Glomerular endothelial cell (primary cell): ENCODE measurements at places on chromosomes 5 and 9.

GRCh38 chr5:55232985-55233928, at the start of gene CCNO:
Gene CCNO (minus strand): TSS chr5:55233608. CDS start chr5:55233523, 85 bp downstream.
- no peak for DNase-seq

GRCh38 chr5:149578896-149579295, 2.4 kb upstream of the ARHGEF37 start:
- no peak for DNase-seq

- no peak for DNase-seq
Measured at GRCh38 chr5:146548781-146549449, 32.9 kb upstream of the GPR151 start.

DNA sequence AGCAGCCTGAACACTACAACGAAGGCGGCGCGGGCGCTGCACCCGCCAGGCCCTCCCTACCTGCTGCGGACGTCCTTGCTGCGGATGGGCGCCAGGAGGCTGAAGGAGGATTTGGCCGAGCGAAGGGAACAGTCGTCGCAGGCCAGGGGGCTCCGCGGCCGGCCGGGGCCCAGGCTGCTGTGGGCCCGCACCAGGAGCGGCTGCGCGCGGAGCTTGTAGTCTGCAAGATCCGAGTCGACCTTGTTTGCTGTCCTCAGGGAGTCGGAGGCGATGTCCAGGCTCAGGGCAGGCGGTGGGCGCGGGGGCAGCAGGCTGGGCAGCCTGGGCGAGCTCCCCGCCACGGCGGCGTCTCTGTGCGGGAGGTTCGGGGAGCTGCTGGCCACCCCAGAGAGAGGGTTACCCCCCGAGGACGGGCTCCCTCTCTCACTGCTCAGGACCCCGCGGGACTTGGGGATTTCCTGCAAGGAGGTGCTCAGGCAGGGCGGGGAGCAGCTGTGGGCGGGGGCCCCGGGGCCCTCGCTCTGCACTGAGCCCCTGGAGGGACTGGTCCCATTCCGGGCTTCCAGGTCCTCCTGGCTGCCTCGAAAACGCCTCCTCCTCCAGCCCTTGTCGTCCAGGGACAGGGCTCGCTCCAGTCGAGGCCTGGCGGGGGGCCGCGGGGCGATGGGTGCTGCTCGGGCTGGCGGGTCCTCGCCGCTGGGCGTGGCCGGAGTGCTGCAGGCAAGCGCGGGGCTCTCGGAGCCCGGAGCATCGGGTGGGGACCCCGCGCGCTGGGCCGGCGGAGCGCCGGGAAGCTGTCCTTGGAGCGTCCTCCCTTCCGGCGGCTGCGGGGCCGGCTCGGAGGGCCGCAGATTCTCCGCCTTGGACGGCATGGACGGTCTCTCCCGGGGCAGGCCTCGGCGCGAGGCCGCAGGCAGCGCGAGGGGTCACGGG, 831 bp downstream of the INPP5E start:
- no peak for DNase-seq

DNA sequence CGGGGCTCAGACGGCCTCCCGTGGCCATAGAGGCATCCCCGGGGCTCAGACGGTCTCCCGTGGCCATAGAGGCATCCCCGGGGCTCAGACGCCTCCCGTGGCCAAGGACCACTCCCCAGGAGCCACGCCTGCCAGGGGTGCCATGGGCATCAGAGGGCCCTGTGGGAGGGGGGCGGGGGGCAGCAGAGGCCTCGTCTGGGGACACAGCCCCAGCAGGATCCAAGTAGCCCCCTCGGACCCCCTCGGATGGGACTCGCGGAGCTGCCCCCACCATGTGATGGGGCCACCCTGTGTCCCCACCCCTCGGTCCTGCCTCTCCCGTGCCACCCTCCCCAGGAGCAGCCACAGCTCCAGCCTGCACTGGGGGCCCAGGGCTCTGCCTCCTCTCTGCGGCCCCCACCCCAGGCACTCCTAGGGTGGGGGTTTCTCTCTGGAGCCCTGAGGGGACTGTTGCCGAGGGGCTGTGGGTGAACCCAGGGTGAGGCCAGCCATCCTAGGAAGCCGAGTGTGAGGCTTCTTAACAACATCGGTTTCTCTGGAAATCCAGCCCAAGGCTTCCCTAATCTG, 2.5 kb downstream of the ENTPD8 start:
- no peak for DNase-seq

DNA sequence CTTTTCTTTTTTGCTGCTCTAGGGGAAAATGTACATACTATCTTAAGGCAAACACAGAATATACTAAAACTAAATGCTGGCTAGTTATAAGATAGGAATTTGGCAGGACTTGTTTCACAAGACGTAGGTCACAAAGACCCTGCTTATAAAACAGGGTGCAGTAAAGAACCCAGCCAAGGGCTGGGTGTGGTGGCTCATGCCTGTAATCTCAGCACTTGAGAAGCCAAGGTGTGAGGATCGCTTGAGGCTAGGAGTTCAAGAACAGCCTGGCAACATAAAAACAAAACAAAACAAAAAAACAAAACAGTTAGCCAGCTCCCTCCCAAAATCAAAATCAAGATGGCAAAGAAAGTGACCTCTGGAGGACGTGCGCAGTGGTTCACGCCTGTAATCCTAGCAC, 49.5 kb upstream of the DENND4C start:
- no peak for DNase-seq

GRCh38 chr5:163350083-163350482, 87.3 kb upstream of the CCNG1 start:
- DNase-seq, result no peak

DNA sequence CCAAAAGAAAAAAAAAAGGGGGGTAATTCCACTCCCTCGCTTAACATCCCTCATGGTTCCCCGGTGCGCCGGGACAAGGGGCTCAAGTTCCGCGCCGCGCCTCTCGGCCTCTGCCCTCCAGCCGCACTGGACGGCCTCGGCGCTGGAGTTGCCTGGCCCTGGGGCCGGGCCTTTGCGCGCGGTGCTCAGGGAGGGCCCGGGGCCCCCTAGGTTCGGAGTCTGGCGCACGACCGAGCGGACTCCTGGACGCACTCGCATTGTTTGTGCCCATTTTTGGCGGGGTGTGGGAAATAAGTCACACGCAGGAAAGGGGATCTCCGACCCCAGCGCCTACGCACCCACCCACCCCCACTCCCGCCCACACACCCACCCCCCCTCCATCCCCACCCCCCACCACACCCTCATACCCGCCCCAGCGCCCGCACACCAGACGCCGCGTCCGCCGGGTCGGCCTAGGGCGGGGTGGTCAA, 381 bp downstream of the MED22 start:
- no peak for DNase-seq

DNA sequence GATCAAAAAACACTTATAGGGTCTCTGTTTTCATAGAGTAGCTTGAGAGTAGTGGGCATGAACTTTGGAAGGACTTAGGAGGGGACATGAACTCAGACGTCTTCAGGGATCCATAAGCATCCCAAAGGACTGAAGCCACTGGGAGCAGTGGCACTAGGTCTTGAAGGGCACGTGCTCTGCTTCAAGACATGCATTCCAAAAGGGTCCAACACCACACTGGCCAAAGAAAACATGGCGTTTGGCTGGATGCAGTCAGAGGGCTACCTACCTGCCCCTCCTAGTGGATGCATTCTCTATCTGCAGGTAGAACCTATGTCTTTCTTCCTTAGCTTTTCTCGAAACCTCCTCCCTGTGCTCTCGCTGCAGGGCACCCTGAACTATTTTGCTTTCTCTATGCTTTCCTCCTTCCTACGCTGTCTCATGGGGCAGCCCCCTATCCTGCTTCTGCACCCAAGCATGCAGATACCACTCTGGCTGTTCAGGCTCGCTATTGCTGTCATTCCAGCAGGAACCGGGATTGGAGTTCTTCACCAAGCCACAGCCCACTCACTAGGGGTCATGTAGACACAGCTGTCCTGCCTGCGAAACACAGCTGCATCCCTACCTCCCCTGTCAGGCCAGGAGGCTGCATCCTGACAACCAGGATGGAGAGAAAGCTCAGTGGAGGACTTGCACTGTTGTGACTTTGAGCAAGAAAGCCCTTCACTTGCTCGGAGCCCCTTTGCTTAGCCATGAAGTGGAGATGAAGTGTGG, 11.9 kb downstream of the FAM240B start:
- DNase-seq, result no peak

DNA sequence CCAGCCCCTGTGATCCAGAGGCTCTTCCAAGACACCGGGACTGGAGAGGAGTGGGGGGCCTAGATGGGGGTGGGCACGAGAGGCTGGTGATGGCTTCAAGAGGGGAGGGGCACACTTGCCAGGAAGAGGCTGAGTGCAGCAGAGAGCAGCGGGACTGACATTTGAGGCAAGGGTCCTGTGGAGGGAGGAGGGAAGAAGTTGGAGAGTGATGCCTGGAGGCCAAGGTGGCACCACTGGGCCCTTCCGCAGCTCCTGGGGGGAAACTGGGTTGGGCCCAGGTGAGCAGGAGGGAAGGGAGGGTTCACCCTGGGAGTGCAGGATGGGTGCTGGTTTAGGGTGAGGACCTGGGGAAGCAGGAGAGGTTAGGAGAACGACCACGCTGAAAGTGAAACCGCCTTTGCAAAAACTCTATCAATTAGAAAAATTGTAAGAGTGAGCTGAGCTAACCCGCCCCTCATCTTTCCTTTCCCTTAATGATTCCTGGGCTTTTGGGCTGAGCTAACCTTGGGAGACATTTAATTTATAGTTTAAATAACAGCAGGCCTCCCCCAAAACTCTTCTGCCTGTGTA, 26.2 kb downstream of the ABO start:
- no peak for DNase-seq

- DNase-seq, result no peak
Measured at GRCh38 chr9:127874301-127875221, 2.9 kb downstream of the AK1 start.

DNA sequence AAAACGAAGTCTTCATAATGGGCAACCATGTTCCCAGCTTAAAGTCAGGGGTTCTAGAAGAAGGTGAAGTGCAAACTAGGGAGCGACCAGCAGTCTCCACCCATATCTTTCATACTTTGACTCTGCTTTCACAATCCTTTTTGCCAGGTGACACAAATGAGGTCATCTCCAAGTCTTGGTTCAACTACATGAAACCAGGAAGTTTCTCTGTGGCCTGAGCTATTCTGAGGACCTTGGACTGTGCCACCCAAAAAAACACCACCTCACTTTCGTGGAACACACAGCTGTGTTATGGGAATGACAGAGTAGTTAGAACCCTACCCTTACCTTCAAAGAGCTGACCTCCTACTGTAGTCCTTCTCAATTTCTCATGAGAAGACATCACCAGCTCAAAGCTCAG, 309.2 kb downstream of the AGTPBP1 start:
- DNase-seq, result no peak

GRCh38 chr5:134125039-134126015, 10.8 kb downstream of the TCF7 start:
- DNase-seq, result no peak

GRCh38 chr5:102807878-102808502, 52.9 kb downstream of the PAM start:
- no peak for DNase-seq

DNA sequence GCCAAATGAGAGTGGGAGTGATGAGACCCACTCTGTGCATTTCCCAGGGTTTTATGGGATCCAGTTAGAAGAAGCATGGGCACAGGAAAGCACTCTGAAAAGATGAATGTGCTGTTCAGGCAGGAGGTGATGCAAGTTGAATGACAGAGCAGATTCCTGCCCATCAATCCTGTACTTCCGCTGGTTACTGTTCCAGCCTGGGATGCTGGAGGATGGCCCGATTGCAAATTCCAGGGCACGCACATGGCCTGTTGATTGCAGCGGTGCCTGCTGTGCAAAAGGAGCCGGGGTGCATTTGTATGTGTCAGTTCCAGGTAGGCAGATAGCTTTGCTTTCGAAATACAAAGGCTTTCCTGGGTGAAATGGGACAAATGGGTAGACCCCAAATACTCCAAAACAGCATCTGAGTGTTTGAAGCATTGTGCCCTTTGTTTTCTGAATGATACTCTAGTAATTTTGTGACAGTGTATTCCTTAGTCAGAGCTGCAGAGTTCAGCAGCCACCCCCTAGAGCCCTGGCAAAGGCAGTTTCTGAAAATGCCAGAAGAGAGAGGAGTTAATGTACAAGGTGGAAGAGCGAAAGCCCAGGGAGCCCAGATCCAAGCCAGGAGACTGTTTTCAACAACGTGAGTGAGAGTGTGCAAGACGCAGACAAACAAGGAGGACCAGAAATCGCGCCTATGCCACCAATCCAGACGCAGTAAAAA, 454.2 kb upstream of the CLINT1 start:
- no peak for DNase-seq

- DNase-seq, result no peak
Measured at GRCh38 chr5:18141222-18141621, 507.0 kb downstream of the TAF11L14 start.

- no peak for DNase-seq
Measured at GRCh38 chr5:56640763-56641406, 174.5 kb upstream of the MAP3K1 start.

DNA sequence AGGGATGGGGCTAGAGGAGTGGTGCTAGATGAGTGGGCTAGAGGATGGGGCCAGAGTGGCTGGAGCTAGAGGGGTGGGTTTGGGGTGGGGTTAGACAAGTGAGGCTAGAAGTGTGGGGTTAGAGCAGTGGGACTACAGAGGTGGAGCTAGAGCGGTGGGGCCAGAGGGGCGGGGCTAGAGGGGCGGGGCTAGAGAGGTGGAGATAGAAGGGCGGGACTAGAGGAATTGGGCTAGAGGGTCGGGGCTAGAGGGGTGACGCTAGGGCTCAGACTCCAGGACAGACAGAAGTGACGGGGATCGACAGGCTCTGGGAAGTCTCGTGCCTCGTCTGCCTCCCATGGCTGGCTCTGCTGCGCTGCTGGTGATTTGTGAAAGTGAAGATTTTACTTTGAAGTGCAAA, 31.0 kb upstream of the TENT4A start:
- no peak for DNase-seq

- DNase-seq, result no peak
Measured at GRCh38 chr5:1654786-1655495, 131.2 kb upstream of the LPCAT1 start.

- DNase-seq, result no peak
Measured at GRCh38 chr9:6671416-6671815, 25.9 kb upstream of the GLDC start.

DNA sequence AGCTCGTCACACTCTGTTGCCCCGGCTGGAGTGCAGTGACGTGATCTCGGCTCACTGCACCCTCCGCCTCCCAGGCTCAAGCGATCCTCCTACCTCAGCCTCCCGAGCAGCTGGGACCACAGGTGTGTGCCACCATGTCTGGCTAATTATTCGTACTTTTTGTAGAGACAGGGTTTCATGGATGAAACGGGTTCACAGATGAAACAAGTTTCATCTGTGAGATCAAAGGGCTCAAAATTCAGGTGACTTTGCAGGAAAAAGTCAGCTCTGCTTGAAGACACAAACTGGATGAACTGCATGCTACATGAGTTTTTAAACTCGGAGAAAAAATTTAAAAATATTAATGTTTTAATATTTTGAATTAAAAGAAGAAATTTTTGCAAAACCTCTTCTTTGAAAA, 24.5 kb downstream of the ABHD17B start:
- no peak for DNase-seq

GRCh38 chr9:72902268-72902667, 50.6 kb downstream of the ALDH1A1 start:
- no peak for DNase-seq
